ENCODE measurements at places on chromosomes 4 and X. TPM values are rescaled to one million over a fixed set of nuclear protein-coding genes. Genes with fewer than 3 reads are reported as not detected.

Gene THOC2
- total RNA-seq, result 75.7 TPM

Gene NIPAL1
- 0.77 TPM for total RNA-seq

Gene ARHGAP10
- 6.2 TPM for total RNA-seq

Gene CHRNA9
- total RNA-seq, result 0.10 TPM

Gene ADAM29
- not detected for total RNA-seq

Gene CLIC2
- 1.3 TPM for total RNA-seq

Gene PDCL2
- total RNA-seq, result not detected

Gene TMEM35A
- not detected for total RNA-seq

Gene SERPINA7
- 0.16 TPM for total RNA-seq

Gene ATP2B3
- total RNA-seq, result not detected

Gene RNF128
- total RNA-seq, result 0.12 TPM

Gene ZC4H2
- 14.4 TPM for total RNA-seq

Gene IGSF1
- total RNA-seq, result 0.19 TPM

Gene OPN1LW
- total RNA-seq, result not detected

Gene NEIL3
- 0.44 TPM for total RNA-seq

Gene UNC5C
- not detected for total RNA-seq

- H3K27me3 ChIP-seq, result peaks cover 4% of the 10 kb centered on the region
- H3K4me1 ChIP-seq, result peaks cover 10% of the 10 kb centered on the region
- DNase-seq, result no peak
Observed at GRCh38 chr4:52037689-52038102, 403 bp downstream of the SGCB start.

DNA sequence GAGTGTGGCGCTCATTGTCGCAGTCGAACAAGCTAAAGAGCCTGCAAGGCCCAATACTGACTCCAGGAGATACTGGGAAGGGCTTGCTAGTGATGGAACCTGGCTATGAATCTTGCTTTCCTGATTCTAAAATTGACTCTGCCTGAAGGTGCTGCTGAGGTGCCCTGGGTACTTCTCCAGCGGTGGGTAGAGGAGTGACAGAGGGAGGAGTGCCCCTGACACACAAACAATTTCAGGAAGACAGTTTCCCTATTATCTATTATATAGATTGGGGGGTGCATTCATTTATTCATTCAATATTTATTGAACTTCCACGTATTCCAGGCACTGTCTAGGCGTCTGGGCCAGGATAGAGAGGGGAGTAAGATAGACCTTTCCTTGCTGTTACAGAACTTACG, 339.2 kb upstream of the GATB start:
- H3K27ac ChIP-seq, result peak overlapping the region; percentile 96
- no peak for DNase-seq
- H3K36me3 ChIP-seq, result no peaks in the 10 kb centered on the region
- peaks cover 74% of the 10 kb centered on the region for H3K4me1 ChIP-seq

- H3K4me1 ChIP-seq, result no peaks in the 10 kb centered on the region
- H3K27me3 ChIP-seq, result no peaks in the 10 kb centered on the region
- no peak overlapping the region for H3K27ac ChIP-seq
- no peak for DNase-seq
Observed at GRCh38 chr4:180766045-180766444, 1477.2 kb upstream of the TENM3 start.

GRCh38 chr4:16914208-16914607, 15.8 kb upstream of the LDB2 start:
- no peaks in the 10 kb centered on the region for H3K36me3 ChIP-seq
- no peak for DNase-seq
- no peaks in the 10 kb centered on the region for H3K27me3 ChIP-seq
- no peak overlapping the region for H3K4me3 ChIP-seq

GRCh38 chr4:153777421-153777820, 11.5 kb downstream of the SFRP2 start:
- no peaks in the 10 kb centered on the region for H3K4me1 ChIP-seq
- H3K27ac ChIP-seq, result no peak overlapping the region

DNA sequence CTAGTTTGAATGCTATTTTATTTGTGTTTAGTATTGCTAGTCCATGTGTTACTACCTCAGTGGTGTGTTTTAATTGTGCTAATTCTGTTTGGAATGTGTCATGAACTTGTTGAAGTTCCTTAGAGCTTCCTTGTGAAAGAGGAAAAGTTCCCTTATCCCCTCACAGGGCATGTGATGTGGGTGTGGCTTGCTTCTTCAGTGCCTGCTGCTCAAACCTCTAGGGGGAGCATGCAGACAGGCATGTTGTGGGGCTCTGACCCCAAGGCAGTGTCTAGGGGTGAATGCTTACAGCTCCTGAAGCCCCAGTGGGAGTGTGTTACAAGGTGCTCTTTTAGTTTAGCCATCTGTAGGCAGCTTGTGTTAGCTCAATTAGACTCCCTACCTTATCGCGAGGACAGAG, 86.5 kb downstream of the MAGED4 start:
- DNase-seq, result no peak
- H3K36me3 ChIP-seq, result no peaks in the 10 kb centered on the region
- H3K27ac ChIP-seq, result no peak overlapping the region
- no peaks in the 10 kb centered on the region for H3K27me3 ChIP-seq
- no peaks in the 10 kb centered on the region for H3K4me1 ChIP-seq

DNA sequence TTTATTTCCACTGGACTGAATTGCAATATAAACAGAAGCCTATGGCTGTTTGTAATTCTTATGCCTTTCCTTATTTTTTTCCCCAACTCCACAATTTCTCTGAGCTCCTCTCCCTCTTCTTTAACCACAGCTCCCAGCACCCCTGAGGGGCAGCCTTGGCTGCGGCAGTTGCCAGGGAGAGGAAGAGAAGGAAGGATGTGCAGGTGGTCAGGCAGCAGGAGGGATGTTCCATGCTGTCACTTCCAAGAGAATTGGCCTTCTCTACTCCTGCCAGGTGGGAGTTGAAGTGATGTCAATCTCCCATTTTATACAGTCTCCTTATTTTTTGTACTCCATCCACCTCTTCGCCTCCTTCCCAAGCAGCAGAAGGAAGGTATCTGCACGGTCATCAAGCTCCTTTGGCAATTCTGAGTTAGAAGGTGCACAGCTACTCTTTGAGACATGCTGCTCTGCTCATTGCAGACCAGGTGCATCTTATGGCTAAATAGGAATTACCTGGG, 343.3 kb upstream of the RPS6KA3 start:
- H3K27me3 ChIP-seq, result no peaks in the 10 kb centered on the region
- H3K4me3 ChIP-seq, result no peak overlapping the region
- no peaks in the 10 kb centered on the region for H3K4me1 ChIP-seq
- H3K36me3 ChIP-seq, result no peaks in the 10 kb centered on the region
- no peak overlapping the region for H3K27ac ChIP-seq

DNA sequence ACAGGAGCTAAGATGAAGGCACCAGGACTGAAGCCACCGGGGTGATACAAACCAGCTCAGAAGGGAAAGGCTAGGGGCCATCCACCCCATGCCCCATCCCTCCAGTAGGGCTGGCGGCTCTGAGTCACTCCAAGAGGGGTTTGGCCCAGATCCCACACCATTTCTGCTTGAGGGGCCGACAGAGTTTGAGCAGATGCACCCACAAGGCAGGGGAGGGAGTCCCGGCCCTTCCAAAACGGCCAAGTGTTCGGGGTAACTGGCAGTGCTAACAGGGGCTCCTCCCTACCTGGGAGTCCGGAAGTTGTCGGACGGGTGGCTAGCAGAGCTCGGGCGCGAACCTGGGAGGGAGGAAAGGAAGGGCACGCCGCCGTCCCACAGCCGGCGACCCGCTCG, 412 bp downstream of the SLC10A3 start:
- H3K36me3 ChIP-seq, result peaks cover 13% of the 10 kb centered on the region
- no peak for DNase-seq
- H3K27me3 ChIP-seq, result no peaks in the 10 kb centered on the region
- peak overlapping the region; percentile 46 for H3K27ac ChIP-seq
- no peaks in the 10 kb centered on the region for H3K4me1 ChIP-seq

- H3K27ac ChIP-seq, result no peak overlapping the region
- no peaks in the 10 kb centered on the region for H3K36me3 ChIP-seq
- no peaks in the 10 kb centered on the region for H3K4me1 ChIP-seq
- H3K4me3 ChIP-seq, result no peak overlapping the region
- no peak for DNase-seq
- no peaks in the 10 kb centered on the region for H3K27me3 ChIP-seq
Observed at GRCh38 chrX:77597090-77597489, 149.9 kb downstream of the FGF16 start.

- H3K4me3 ChIP-seq, result no peak overlapping the region
- DNase-seq, result no peak
- no peaks in the 10 kb centered on the region for H3K4me1 ChIP-seq
- no peaks in the 10 kb centered on the region for H3K36me3 ChIP-seq
- no peaks in the 10 kb centered on the region for H3K27me3 ChIP-seq
- H3K27ac ChIP-seq, result no peak overlapping the region
Observed at GRCh38 chrX:46152756-46153155, 392.5 kb downstream of the ZNF674 start.

GRCh38 chr4:12861422-12861821, 622.7 kb downstream of the RAB28 start:
- no peak for DNase-seq
- H3K27me3 ChIP-seq, result no peaks in the 10 kb centered on the region
- H3K27ac ChIP-seq, result no peak overlapping the region
- H3K36me3 ChIP-seq, result no peaks in the 10 kb centered on the region

GRCh38 chr4:73257651-73258435, 755 bp downstream of the ANKRD17 start:
- no peaks in the 10 kb centered on the region for H3K27me3 ChIP-seq
- peaks cover 33% of the 10 kb centered on the region for H3K4me1 ChIP-seq
- DNase-seq, result no peak
- H3K27ac ChIP-seq, result peak overlapping the region; percentile 93
- peak overlapping the region; percentile 73 for H3K4me3 ChIP-seq

- peak; percentile 54 for DNase-seq
- H3K36me3 ChIP-seq, result no peaks in the 10 kb centered on the region
- peaks cover 28% of the 10 kb centered on the region for H3K4me1 ChIP-seq
- no peak overlapping the region for H3K27ac ChIP-seq
- H3K27me3 ChIP-seq, result no peaks in the 10 kb centered on the region
Observed at GRCh38 chrX:129606918-129607317, 47.8 kb downstream of the APLN start.

- peaks cover 8% of the 10 kb centered on the region for H3K27me3 ChIP-seq
- H3K36me3 ChIP-seq, result no peaks in the 10 kb centered on the region
- no peak within 1 kb of the TSS for H3K27ac ChIP-seq
Observed at GRCh38 chrX:126165721-126166461, at the start of gene DCAF12L2. TSS of gene DCAF12L2 (minus strand) at chrX:126166289. CDS start at chrX:126165924, 365 bp downstream.

DNA sequence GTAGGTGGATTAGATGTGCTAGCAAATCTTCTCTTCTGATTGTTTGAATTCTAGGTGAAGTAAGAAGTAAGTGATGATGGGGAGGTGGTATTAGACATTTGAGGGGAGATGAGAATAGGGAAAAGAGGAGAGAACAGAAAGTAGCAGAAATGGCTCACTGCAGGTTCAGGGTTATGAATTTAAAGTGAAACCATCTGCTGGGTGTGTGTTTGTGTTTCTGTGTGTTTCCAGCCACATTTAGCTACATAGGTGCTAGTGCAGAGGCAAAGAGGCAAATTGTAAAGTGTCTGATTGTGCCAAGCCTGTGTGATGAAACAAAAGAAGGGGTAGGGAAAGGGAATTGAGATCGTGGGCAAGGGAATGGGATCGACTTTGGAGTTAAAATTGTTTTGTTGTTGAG, 50.6 kb downstream of the ZFX start:
- H3K36me3 ChIP-seq, result no peaks in the 10 kb centered on the region
- no peak for DNase-seq
- H3K4me1 ChIP-seq, result peaks cover 14% of the 10 kb centered on the region
- H3K27me3 ChIP-seq, result no peaks in the 10 kb centered on the region
- no peak overlapping the region for H3K27ac ChIP-seq

DNA sequence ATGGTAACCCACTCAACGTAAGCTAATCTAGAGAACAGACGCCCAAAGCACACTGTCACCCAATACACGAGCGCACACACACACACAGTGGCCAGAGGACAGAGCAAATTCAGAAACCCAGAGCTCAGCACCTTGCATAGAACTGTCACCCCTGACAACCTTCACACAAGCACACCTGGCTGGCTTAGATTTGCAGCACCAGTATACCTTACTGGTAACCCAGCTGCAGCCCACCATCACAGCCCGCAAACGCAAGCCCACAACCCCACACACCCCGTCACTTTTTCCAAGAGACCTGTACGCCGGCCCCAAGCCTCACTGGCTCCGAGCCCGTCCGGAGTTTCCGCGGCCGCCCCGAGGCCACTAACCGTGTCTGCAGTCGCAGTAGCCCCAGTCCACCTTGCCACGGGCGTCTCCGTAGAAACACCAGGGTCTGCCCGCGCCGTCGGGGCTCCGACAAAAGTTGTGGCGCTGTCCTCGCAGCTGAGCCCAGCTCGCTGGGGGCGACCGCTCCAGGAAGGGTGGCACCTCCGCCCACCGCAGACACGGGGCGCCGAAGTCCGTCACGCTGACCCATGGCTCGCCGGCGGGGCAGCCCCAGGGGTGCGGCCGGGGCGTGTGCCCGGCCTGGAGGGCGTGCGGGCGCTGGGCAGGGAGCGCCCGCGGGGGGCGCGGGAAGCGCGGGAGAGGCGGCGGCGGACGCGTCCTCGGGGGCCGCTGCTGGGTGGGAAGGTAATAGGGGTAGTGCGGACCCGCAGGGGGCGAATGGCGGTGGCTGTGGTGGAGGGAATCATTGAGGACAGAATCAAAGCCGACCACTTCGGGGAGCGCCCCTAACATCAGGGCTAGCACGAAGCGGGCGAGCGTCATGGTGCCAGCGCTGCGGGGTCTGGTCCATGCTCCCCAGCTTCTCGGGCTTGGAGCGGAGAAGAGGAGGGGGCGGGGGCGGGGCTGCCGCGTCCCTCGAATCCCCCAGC, 664 bp downstream of the PRSS12 start:
- DNase-seq, result no peak
- peak overlapping the region; percentile 39 for H3K4me3 ChIP-seq

- H3K4me1 ChIP-seq, result no peaks in the 10 kb centered on the region
- no peak within 1 kb of the TSS for H3K4me3 ChIP-seq
- H3K36me3 ChIP-seq, result no peaks in the 10 kb centered on the region
- no peak within 1 kb of the TSS for H3K27ac ChIP-seq
- peaks cover 2% of the 10 kb centered on the region for H3K27me3 ChIP-seq
Observed at GRCh38 chrX:103329991-103330390, at the start of gene TCEAL7. TSS of gene TCEAL7 (plus strand) at chrX:103330239. CDS start at chrX:103331404, 1,165 bp downstream.

DNA sequence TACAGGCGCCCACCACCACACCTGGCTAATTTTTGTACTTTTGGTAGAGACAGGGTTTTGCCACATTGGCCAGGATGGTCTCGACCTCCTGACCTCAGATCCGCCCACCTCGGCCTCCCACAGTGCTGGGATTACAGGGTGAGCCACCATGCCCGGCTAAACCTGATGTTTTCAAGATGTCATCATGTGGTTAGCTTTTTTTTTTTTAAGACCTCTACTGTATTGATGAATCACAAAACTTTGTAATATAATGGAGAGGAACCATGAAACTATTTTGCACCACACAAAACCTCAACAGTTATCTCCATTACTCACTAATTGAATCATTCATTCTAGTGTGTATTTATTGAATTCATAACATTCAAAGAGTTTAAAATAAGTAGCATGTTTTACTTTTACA, 94.7 kb upstream of the NEIL3 start:
- H3K4me1 ChIP-seq, result no peaks in the 10 kb centered on the region
- H3K27me3 ChIP-seq, result no peaks in the 10 kb centered on the region
- no peak overlapping the region for H3K27ac ChIP-seq
- no peaks in the 10 kb centered on the region for H3K36me3 ChIP-seq
- DNase-seq, result no peak

- H3K4me1 ChIP-seq, result peaks cover 23% of the 10 kb centered on the region
- H3K36me3 ChIP-seq, result peaks cover 25% of the 10 kb centered on the region
- H3K27ac ChIP-seq, result peak overlapping the region; percentile 95
- H3K4me3 ChIP-seq, result peak overlapping the region; percentile 96
- peak; percentile 63 for DNase-seq
Observed at GRCh38 chrX:49001521-49002090, 458 bp downstream of the GRIPAP1 start.
